ENCODE measurements at places on chromosomes 7 and 10.

GRCh38 chr10:97234400-97234799 is 48.6 kb upstream of the SLIT1 start:
- H3K36me3 ChIP-seq = peaks cover 17% of the 10 kb centered on the region
- no peak for DNase-seq
- H3K4me3 ChIP-seq = no peak overlapping the region
- no peak overlapping the region for H3K27ac ChIP-seq

GRCh38 chr7:22718200-22718711 is 8.7 kb upstream of the IL6 start:
- DNase-seq = no peak
- no peak overlapping the region for H3K4me3 ChIP-seq
- no peak overlapping the region for H3K27ac ChIP-seq
- H3K4me1 ChIP-seq = peaks cover 8% of the 10 kb centered on the region
- no peaks in the 10 kb centered on the region for H3K36me3 ChIP-seq
- peaks cover 38% of the 10 kb centered on the region for H3K27me3 ChIP-seq

- no peak overlapping the region for H3K27ac ChIP-seq
- no peaks in the 10 kb centered on the region for H3K27me3 ChIP-seq
- no peaks in the 10 kb centered on the region for H3K36me3 ChIP-seq
- DNase-seq = no peak
- H3K4me3 ChIP-seq = no peak overlapping the region
- peaks cover 2% of the 10 kb centered on the region for H3K4me1 ChIP-seq
These were observed 150.8 kb downstream of the NSUN6 start for GRCh38 chr10:18500576-18500975.

DNA sequence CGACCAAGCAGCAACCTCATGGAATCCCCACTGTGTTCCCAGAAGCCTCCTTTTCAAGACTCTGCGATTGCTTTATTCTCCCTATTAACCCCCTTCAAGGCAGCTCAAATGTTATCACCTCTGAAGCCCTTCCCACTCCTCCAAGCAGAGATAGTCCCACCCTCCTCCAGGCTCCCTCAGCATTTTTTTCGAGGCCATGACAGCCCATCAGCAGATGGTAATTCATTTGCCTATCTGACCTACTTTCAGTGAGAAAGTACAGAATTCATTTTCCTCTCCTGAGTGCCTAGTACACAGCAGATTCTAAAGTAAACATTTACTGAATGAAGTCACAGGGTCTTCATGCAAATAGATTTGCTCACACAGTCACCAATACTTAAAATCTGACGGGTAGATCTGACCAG is 47.8 kb downstream of the HERPUD2 start:
- no peak for DNase-seq
- peaks cover 28% of the 10 kb centered on the region for H3K4me1 ChIP-seq
- no peak overlapping the region for H3K27ac ChIP-seq
- peaks cover 56% of the 10 kb centered on the region for H3K36me3 ChIP-seq

GRCh38 chr10:109964318-109964717 is 41.0 kb upstream of the XPNPEP1 start:
- H3K4me1 ChIP-seq = peaks cover 2% of the 10 kb centered on the region
- H3K36me3 ChIP-seq = no peaks in the 10 kb centered on the region
- H3K27me3 ChIP-seq = peaks cover 3% of the 10 kb centered on the region
- H3K27ac ChIP-seq = no peak overlapping the region

- H3K27me3 ChIP-seq = no peaks in the 10 kb centered on the region
- no peak overlapping the region for H3K4me3 ChIP-seq
- no peaks in the 10 kb centered on the region for H3K36me3 ChIP-seq
- no peaks in the 10 kb centered on the region for H3K4me1 ChIP-seq
- H3K27ac ChIP-seq = no peak overlapping the region
- no peak for DNase-seq
These were observed 76.2 kb downstream of the RNF133 start for GRCh38 chr7:122622682-122623081.

DNA sequence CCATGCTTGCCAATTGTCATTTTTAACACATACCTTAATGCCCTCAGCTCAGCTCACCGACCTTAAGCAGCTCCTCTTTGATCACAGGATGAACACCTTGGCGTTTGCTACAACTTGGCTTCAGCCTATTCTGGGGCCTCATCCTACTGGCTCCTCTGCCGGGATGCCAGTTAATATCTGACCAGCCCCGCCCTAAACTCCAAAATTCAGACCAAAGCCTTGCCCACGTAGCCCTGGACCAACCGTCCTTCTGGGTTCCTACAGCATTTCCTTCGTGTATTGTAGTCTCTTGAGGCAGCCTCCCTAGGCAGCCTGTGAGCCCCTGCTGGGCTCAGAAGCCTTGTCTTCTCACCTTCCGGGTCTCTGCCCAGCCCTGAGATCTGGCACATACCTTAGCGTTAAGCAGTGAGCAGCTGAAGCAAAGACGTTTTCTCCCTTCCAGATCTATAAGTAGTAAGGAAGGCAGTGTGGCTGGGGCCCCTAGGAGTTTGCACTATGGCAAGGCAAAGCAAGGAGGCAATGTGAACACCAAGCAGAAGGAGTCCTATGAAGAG is 836 bp downstream of the ENO4 start:
- peaks cover 8% of the 10 kb centered on the region for H3K4me1 ChIP-seq
- no peak overlapping the region for H3K27ac ChIP-seq
- H3K4me3 ChIP-seq = peak overlapping the region; percentile 13
